Brain (organoid and tissue), 16 donors: ENCODE measurements at places on chromosomes 4 and X.

GRCh38 chrX:24145303-24146186 is 4.0 kb upstream of the ZFX start:
- DNase-seq, result no peak

GRCh38 chr4:48237996-48238645 is 31.5 kb downstream of the TEC start:
- DNase-seq, result no peak

- peak; percentile 70 for DNase-seq
Measured at GRCh38 chr4:109389369-109390114, 44.1 kb upstream of the SEC24B start.

GRCh38 chr4:156954587-156954986 is 17.0 kb downstream of the PDGFC start:
- DNase-seq, result no peak

- DNase-seq, result no peak
Measured at GRCh38 chr4:118918388-118918787, 29.7 kb downstream of the SYNPO2 start.

GRCh38 chr4:38157592-38157991 is 197.4 kb downstream of the PTTG2 start:
- no peak for DNase-seq

DNA sequence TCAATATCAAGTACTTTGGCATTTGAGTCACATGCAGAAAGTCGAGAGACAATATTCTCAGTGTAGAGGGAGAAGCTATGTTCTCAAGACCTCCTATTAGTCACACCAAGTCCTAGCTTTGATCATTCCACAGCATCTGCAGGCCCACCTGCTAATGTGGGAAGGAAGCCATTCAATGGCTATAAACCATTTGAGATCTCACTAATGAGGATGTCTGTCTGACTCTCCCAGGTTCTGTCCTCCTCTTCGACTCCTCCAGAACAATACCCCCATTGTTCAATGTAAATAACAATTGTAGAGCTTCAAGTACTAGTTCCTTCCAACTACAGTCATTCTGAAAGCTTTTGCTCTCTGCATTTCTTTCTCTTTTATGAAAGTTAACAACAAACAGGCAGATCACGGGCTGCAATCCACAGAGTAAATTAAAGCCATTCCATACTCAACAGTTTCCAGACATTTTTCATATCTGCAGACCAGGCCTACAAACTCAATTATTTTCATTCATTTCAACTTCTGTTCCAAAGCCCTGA is 140.2 kb upstream of the EDNRA start:
- DNase-seq, result no peak

DNA sequence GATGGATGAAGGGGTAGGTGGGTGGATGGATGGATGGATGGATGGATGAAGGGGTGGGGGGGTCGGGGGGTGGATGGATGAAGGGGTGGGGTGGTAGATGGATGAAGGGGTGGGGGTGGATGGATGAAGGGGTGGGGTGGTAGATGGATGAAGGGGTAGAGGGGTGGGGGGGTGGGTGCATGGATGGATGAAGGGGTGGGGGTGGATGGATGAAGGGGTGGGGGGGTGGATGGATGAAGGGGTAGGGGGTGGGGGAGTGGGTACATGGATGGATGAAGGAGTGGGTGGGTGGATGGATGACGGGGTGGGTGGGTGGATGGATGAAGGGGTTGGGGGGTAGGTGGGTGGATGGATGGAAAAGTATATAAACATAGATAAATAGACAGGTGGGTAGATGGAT is 74.2 kb downstream of the PRKX start:
- DNase-seq, result no peak

GRCh38 chr4:145909773-145910172 is 28.9 kb downstream of the ZNF827 start:
- no peak for DNase-seq

GRCh38 chr4:148243837-148244236 is 198.4 kb downstream of the NR3C2 start:
- no peak for DNase-seq

DNA sequence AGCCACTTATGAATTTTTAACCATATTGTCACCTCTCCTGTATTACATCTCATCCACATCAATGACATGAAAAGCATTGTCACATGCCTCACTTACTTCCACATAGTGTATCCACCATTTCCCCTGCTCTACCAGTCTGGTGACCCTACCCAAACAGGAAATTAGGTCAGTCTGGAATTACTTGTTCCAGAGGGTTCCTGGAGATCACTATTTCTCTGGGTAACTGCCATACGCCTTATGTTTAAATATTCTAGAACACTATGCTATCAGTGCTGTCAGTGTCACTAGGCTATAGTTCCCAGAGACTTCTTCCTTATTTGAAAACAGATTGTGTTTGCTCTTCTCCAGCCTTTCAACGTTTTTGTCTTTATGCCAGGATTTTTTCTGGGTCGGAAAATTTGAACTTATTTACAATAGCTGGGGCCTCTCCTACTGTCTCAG is 15.0 kb downstream of the SRPX2 start:
- DNase-seq, result no peak

DNA sequence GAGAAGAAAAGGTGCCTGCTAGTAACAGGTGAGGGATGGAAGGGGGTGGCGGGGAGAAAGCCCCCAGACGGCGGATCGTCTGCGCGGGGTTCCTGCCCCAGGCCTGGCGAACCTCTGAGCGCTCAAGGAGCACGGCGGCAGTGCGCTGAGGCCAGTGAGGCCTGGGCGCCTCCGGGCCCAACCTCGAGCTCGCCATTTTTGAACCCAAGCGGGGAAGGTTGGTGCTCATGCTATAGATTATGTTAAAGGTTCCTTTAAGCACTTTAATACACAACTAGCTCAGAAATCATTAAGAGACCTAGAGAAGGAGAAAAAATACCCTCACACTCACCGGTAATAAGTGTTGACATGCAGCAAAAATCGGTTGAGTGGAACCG is 7.9 kb downstream of the PITX2 start:
- DNase-seq, result no peak

GRCh38 chr4:65893957-65894755 is 223.9 kb upstream of the EPHA5 start:
- DNase-seq, result peak; percentile 33

DNA sequence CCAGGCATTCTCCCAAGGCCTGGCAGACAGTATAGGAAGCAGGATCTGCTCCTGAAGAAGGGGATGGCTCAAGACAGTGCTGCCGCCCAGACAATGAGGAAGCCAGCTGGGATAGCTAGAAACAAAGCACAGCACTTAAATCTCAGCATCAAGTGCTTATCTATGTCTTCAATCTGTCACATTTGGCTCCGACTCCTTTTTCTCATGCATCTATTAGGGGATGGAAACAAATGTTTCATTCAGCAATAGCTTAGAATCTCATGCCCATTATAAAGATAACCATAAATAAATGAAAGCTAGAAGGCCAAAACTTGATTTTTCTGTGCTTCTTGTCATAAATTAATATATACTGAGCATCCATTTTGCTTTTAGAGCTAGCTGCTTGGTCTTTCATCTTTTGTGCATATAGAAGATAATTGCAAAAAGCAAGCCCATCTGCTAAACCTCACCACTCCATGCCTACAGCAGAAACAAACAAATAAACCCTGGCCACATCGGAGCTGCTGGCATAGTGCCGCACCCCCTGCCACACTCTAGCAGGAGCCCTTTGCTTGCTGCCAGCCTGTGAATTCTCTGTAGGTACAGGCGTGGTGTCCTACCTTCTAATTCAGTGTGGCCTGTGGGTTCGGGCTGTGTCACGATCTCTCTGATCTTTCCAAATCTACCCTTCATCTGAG is 75.9 kb downstream of the AASDH start:
- peak; percentile 51 for DNase-seq

DNA sequence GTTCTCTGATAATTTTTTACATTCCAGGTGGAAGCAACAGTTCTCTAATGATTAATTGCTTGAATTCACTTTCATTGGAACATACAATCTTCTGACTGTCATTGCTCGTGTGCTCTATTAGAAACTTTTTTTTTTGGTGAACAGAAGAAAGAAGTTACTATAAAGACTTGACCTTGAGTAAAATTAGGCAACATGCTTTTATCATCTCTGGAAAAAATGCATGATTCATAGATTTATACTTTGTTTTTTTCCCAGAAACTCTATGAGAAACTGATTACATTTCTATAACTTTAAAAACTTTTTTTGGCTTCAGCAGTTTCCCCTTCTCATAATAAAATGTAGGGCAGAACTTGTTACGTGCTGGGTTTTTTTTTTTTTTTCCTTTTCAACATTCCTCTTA is 167.6 kb downstream of the ARHGAP10 start:
- DNase-seq, result no peak

DNA sequence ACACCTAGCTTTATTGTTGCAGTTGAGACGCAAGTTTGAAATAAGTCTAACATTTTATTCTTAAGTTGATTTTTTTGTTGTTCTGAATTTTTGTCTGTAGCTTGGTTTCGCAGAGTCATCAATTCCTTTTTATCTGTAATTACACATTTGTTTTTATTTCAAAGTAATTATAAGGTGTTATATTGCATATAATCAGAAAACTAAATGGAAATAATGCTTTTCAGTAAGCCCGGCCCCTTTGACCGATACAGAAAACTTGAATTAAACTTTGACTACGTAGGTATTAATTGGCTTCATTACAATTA is 2.1 kb downstream of the KDM6A start:
- no peak for DNase-seq

- no peak for DNase-seq
Measured at GRCh38 chr4:16505267-16505666, 279.0 kb upstream of the TAPT1 start.

- no peak for DNase-seq
Measured at GRCh38 chr4:168708108-168708507, 211.3 kb downstream of the PALLD start.

DNA sequence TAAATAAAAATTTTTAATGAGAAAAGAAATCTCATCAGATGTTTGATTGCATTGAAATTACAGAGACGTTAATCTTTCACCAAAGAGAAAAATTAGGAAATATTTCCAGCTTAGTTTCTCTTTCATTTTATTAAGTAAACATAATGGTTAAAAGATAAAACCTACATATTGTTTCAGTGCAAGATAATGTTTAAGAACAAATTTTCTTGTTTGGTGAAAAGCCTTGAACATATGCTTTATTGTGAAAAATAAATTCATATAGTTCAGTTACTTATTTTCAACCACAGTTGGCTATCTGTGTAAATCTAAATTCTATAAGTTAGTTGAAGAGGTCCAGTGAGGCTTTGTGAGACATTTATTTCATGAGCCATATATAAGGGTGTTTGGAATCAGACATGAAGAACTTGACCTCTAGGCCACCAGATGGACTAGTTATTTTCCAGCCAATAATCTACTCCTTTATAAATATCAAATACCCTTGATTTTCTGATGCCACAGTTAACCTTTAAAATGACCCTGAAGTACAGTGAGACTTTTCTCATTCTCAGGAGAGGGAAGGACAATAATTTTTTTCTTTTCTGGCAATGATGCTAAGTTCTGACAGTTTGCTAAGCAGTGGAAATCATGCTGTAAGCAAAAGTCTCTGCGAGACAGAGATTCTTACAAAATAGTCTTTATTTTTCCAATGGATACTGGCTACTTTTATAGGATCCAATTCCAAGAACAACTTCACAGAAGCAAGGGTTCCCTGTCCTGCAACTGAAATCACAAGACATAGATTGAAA is 2.5 kb downstream of the ARSJ start:
- DNase-seq, result no peak

DNA sequence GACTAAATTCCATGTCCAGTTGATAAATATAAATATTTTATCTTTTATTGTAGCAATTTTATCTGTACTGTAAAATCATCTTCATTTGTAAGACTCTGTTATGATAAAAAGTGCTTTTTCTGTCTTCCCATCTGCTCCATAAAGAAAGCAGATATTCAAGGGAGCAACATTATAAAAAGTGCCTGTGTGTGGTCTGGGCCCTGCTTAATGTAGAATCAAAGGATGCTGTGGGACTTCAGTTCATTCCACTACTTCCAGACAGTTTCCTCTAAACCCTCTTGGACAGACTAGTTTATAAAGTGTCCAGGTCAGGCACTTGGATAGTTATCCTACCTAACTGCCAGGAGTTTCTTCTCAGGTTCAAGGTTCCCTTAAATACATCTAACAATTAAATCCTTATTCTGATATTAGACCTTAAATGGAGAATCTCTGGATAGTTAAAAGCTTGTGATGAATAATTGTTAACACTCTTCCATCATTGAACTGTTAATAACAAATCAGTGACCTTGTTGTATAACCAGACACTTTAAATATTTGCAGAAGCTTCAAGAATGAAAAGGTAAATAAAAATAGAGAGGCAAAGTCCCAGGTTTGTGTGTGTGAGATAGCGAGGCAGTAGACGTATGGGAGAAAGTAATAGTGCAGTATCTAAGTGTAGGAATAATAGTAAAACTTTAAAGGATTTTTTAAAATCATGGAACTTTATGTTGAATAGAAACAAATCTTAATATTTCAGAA is 237.5 kb upstream of the CTSO start:
- DNase-seq, result no peak

GRCh38 chr4:33696041-33696440 is 2548.3 kb downstream of the ARAP2 start:
- peak; percentile 91 for DNase-seq

- no peak for DNase-seq
Measured at GRCh38 chr4:121519236-121519838, 138.5 kb upstream of the QRFPR start.

GRCh38 chr4:151912632-151913031 is 151.8 kb upstream of the GATB start:
- no peak for DNase-seq

DNA sequence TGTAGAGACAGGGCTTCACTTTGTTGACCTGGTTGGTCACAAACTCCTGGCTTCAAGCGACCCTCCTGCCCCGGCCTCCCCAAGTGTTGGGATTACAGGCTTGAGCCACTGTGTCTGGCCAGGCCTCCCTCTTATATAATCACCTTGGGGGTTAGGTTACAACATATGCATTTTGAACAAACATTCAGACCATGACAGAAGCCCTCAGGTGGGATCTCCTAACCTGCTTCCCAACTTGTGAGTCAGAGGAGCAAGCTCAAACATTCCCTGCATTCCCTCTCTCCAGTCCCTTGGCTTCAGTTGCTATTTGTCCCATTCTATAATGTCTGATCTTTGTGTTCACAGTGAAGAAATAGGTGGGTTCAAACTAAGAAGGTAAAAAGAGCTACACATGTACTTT is 76.5 kb upstream of the NRK start:
- no peak for DNase-seq

DNA sequence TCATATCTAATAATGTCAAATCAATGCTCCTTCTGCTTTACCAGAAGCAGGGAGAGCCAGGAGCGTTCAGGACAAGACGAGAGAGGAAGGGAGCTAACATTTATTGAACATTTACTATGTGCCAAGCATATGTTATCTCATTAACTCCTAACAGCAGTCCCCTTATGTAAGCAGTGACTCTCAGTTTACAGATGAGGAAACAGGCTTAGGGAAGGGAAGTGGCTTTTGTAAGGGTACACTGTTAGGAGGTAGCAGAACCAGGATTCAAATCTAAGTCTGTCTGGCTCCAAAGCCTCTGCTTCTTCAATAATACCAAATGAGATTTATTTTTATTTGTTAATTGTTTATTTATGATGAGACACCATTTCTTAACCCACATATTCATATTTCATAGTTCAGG is 2.6 kb upstream of the STARD8 start:
- no peak for DNase-seq

DNA sequence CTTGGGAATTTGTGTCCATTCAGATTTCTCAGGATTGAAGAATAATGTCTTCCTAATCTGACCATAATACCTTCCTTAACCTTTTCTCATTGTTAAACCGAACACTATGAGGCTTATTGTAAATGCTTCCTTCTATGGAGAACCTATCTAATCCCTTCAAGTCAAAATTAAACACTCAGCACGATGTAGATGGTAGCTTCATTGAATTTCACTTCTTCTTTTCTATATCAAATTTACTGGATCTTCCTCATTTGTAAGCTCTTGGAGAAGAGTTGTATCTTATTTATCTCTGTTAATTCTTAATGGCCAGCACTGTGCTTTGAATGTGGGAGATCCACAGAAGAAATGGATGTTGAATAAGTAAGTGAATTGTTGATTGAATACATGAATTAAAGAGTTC is 109.0 kb upstream of the RAPGEF2 start:
- no peak for DNase-seq
